NCI-H2029 treated with DMSO at 0.1 percent for 48 hours (cell line): ENCODE measurements at places on chromosomes 13 and 19.

DNA sequence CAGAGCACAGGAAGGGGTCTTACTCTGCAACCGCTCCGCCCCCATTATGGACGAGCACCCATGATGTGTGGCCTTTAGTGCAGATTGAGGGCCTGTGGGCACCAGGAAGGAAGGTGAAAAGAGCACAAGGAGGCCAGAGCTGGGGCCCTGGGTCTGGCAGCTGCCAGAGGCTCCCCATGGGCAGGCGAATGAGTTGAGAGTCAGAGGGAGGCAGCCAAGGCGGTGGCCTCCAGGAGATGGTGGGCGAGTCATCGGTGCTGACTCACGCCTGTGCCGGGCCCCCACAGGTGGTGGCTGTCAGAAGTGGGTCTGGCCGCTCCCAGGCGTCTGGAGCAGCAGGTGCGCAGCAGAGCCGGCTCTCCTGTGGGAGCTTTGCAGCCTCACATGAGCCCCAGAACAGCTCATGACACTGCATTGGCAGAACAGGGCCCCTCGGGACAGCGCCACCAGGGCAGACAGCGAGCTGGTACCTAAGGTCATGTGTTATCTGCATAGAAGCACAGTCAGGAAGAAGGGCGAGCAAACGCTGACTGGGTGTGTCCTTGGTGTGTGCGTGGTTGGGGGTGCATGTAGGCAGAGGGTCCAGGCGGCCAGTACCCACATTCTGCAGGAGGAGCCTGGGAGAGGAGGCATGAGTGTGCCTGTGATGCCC is 68.8 kb downstream of the CHST8 start:
- DNase-seq, result no peak

- no peak for DNase-seq
These were observed 634.5 kb downstream of the LIG4 start for GRCh38 chr13:107580741-107581412.

- DNase-seq, result no peak
These were observed 999.4 kb downstream of the UQCRFS1 start for GRCh38 chr19:28213470-28214082.

- no peak for DNase-seq
These were observed 4.1 kb downstream of the FPR2 start for GRCh38 chr19:51765086-51765485.

GRCh38 chr13:110359840-110360301 is 52.8 kb downstream of the COL4A2 start:
- DNase-seq, result no peak

GRCh38 chr13:31200637-31200971 is 829 bp downstream of the B3GLCT start:
- DNase-seq, result no peak

DNA sequence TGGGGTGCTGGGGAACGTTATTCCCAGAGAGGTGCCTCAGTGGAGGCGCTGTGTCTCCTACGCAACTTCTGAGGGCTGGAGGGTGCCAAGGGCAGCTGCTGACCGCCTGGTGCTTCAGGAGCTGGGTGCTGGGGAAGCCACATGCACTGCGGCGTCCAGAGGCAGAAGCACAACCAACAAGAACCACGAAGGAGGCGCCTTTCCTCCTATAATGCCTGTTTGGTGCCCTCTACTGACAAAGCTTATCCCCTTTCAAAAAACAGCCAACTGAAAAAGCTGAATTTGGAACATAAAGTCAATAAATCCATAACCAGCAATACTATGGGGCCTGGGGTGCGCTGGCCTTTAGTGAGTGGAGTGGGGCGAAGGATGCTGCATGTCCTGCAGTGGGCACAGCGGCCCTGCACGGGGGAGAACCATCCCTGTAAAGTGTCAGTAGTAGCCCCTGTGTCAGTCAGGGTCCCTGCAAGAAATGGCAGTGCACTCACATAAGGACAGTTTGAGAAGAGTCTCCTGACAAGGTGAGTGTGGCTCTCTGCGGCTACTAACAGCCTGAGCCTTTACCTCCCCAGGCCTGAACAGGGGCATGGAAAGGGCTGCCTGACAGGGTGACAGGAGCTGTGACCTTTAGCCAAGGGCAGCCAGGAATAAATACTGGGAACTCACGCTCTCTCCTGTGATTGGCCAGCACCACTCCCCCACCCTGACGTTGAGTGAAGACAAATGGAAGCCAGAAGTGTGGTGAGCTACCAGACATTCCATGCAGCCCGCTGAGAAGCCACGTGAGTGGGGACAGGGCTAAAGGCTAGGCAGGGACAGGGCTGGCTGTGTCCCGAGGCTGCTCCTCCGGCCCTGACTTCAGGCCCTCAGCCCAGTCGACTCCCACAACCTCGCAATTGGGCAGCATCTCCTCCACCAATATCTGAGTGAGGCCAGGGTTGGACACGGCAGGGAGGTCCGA is 4.5 kb upstream of the B3GNT8 start:
- no peak for DNase-seq

GRCh38 chr13:51191743-51192142 is 30.5 kb upstream of the FAM124A start:
- no peak for DNase-seq

DNA sequence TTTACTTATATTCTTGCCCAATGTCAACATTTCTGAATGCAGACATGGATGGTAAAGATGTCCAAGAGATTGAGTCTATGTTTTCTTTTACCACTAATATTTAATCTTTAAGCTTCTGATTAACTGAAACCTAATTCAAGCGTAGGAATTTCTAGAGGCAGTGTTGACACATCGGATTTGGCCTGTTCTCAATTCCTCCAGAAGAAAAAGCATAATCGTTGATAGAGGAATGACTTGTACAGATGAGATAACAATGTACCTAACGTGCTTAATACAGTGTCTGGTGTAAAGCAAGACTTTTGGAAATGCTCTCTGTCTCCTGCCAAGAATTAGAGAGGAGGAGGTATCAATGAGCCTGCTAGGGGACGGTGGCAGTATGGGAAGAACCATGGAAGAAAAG is 35.2 kb downstream of the SLC15A1 start:
- no peak for DNase-seq
